Skin of body (tissue), 3 donors: ENCODE measurements at places on chromosomes 6 and 20. TPM values are rescaled to one million over a fixed set of nuclear protein-coding genes. Genes with fewer than 3 reads are reported as not detected.

- no peak for DNase-seq
These were observed 326.4 kb upstream of the KHDRBS2 start for GRCh38 chr6:62612471-62612870.

Gene SERAC1
- 6.5 TPM for total RNA-seq

DNA sequence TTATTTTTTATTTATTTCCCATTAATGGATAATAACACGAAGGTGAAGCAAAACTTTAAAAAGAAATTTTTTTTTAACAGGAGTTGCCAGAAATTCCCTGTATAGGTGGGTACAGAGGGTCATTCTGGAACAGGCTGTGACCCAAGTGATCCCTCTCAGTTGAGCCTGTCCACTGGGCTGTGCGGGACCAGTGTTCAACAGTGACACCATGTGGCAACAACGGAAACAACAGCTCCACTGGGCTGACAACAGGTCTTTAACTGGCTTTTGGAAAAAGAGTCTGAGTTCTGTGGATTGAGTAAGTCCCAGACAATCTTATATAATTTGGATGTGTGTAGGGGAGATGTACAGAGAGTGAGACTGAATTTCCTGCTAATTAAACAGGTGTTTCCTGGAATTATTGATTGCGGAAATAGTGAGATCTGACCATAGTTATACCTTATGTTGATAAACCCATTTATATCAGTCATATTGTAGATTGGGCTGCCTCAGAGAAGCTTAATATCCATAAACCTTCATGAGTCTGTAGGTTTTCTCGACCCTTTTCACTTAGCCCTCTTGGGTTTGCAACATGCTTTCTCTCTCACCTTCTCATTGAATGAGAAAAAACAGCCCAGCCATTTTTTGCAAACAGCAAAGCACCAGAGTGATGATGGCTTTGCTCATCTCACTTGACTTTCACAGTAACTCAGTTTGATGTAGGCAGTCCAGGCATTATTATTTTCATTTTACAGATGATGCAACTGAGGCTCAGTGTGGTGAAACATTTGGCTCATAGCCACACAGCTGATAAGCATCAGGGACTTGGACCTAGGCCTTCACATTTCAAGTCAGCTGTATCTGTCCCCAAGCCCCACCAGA, 17.5 kb downstream of the KIAA1755 start:
- DNase-seq, result no peak

DNA sequence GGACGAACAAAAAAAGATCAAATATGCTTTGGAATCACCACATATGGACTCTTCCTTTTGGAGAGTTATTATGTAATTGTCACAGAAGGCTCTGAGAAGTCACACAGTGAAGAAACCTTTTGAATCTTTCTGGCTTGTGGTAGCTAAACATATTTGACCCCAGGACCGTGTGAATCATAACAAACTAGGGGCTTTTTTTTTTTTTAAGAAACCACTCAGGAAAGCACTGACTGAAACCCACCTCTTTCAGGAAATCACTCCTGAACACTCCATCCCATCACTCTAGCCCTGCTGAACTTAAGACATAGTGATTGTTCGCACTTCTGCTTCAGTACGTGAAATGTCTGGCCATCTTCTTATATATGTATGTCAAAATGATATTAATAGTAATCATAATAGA, 495.9 kb upstream of the ARID1B start:
- no peak for DNase-seq

Gene RAB23
- 24.4 TPM for total RNA-seq

Gene ENPP4
- 4.6 TPM for total RNA-seq

Gene MRPL2
- total RNA-seq, result 17.3 TPM
